Caki2 (cell line): ENCODE measurements at places on chromosomes 5 and 9. TPM values are rescaled to one million over a fixed set of nuclear protein-coding genes. Genes with fewer than 3 reads are reported as not detected.
A peak's percentile ranks its signal among the peaks of the same experiment; 100 is the strongest.

GRCh38 chr9:77505232-77505631, 142.9 kb downstream of the GNA14 start:
- DNase-seq, result no peak

GRCh38 chr5:2175842-2176404, 293.2 kb upstream of the IRX4 start:
- DNase-seq, result no peak

GRCh38 chr5:60185231-60186099, 291.9 kb upstream of the PDE4D start:
- no peak for DNase-seq

DNA sequence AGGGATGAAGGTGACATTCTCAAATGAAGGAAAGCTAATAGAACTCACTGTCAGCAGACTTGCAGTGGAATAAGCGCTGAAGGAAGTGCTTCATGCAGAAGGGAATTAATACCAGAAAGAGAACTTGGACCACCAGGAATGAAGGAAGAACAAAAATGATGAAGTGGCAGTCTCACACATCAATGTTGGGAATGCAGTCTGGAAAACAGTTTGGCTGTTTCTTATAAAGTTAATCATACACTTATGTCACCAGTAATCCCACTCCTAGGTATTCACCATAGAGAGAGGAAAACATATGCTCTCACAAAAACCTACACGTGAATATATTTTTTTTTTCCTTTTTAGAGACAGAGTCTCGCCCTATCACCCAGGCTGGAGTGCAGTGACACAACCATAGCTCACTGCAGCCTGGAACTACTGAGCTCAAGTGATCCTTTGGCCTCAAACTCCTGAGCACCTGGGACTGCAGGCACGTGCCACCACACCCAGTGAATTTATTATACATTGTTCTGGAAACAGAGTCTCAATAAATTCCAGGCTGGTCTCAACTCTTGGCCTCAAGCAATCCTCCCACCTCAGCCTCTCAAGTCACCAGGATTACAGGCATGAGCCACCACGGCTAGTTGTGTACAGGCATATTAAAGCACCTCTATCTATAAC, 81.2 kb downstream of the ROR2 start:
- no peak for DNase-seq

- DNase-seq, result no peak
Measured at GRCh38 chr9:90803860-90804593, 2.4 kb downstream of the SYK start.

DNA sequence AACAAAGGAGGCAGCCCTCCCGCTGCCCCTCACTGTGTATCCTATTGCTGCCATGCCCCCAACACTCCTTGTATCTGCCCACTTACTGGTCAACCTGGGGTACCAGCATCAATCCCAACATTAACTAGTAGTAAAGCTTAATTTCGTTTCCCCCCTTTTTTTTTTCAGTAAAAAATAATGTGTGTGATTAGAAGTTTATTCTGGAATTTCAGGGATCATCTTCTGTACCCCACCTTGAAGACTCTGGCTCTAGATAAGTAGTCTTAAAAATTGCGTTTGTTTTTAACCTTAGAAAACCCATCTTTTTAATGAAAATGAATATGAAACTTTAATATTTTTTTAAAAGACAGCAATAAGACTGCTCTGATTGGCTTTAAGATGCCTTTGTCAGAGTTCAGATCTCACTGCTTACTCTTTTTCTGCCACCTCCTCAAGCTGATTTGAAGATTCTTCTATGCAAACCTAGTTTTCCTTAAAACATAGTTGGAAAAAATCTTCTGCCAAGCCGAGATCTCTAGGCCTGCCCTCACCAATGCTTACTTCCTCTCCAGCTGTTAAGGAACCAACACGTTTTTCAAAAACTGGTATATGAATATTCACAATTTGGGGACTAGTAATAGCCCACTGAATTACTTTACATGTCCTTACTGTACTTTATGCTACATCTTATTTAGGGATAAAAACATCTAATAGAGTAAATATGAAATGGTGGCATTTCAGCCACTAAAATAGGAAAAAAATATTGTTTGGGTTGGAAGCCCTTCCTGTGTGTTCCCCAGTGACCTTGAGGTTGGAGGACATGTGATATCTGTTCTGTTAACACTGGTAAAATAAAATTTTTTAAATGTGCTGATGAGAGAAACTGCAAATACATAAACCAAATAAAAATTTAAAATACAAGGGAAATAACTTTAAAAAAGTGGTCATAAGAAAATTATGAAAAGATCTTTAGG, 4.0 kb upstream of the RHOBTB3 start:
- no peak for DNase-seq

DNA sequence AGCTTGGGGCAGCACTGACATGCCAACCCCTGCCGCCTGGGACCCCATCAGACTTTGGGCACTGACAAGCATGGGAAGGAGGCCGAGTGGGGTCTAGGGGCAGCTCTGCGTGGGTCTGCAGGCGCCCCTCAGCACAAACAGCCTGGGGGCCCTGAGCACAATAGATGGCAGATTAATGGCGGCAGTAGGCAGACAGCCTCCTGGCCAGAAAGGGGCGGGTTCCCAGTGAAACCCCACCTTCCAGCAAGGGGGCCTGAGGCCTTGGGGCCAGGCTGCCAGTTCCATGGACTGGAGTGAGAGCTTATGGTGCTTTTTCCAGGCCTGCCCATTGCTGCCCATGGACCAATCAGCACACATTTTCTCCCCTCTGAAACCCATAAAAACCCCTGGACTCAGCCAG, 2031.2 kb downstream of the EFNA5 start:
- DNase-seq, result no peak

DNA sequence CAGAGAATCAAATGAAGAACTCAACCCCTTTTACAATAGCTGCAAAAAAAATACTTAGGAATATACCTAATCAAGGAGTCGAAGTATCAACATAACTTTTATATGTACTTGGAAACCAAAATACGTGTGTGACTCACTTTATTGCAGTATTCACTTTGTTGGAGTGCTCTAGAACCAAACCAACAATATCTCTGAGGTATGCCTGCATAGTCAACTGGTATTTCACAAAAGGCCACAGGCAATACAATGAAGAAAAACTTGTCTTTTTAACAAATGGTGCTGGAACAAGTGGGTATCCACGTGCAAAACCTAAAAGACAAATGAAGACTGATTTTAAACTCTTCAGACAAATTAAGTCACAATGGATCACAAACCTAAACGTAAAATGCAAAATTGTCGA, 385.7 kb downstream of the TLE1 start:
- no peak for DNase-seq

GRCh38 chr5:126268697-126269315, 154.4 kb upstream of the GRAMD2B start:
- DNase-seq, result no peak

GRCh38 chr5:149517461-149518122, 33.6 kb downstream of the CSNK1A1 start:
- DNase-seq, result no peak

- DNase-seq, result peak; percentile 50
Measured at GRCh38 chr5:1111727-1112289, at the start of gene SLC12A7. SLC12A7 (minus strand) TSS chr5:1112063; CDS start chr5:1111991, 72 bp downstream.

DNA sequence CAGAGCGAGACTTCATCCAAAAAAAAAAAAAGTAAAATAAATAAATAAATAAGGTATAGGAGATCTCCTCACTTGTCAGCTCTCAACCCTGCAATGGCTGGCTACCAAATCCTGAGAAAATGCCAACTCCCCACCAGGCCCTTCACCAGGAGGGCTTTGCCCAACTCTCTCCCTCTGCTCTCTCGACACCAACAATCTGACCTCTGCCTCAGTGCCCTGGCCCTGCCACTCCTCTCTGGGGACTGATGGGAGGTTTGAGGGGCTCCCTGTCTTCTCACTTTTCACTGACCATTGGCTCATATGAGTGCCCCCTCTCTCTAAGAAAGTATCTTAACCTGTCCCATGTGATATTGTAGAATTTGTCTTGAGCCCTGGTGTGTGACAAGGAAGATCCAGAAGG, 52.6 kb upstream of the SH3PXD2B start:
- DNase-seq, result no peak

DNA sequence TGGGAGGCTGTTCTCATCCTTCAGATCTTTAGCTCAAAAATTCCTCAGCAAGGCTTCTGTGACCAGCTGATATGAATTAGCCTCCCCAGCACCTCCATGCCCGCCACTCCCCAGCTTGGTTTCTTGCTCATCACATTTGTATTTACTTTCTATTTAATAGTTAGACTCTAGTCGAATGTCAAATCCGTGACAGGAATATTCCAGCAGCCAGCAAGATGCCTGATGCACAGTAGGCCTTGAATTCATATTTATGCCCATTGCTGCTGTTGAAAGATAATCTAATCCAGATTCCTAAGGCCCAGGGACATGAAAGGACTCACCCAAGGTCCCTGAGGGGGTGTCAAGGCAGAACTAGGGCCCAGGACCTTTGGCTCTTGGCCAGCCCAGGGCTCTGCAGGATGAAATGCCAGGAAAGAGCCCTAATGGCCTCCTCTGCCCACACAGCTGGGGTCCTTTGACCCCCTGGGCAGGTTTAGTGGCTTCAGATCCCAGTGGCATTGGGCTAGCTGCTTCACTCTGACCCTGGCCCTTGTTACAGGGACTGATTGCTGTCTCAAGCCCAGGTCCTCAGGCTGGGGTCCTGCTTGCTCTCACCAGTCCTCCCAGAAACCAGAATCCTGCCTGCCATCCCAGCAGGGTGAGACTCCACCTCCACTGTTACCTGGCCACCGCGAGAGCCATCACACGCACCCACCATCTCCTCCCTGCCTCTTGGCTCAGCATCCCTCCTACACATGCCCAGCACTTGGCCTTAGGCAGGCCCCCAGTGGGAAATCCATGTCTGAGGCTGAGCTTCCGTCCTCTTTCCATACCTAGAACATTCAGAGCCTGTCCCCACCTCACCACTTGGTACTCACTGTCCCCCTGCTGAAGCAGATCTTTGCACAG, 7.3 kb downstream of the CSF1R start:
- DNase-seq, result no peak

DNA sequence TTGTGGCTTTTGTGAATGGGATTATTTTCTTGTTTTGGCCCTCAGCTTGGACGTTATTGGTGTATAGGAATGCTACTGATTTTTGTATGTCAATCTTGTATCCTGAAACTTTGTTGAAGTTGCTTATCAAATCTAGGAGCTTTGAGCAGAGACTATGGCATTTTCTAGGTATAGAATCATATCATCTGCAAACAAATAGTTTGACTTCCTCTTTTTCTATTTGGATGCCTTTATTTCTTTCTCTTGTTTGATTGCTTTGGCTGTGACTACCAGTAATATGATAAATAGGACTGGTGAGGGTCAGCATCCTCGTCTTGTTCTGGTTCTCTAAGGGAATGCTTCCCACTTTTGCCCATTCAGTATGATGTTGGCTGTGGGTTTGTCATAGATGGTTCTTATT, 24.7 kb downstream of the ITGA2 start:
- no peak for DNase-seq

GRCh38 chr5:178670351-178670885, 43.6 kb upstream of the CLK4 start:
- DNase-seq, result no peak

DNA sequence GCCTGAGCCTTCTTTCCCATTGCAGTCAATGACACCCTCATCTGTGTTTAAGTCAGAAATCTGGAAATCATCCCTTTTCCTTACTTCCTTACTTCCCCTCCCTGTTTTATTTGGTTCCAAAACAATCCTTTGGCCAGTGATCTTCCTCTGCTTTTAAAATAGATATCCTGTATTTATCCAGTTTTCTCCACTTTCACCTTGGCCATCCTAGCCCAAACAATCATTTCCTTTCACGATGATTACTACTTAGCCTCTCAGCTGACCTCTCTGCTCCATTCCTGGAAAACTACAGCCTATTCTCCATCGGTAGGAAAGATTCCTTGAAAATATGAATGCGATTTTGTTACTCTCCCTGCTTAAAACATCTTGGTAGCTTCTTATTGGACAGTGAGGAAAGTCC, 565.4 kb downstream of the TLR4 start:
- DNase-seq, result no peak

ROR2 gene
- 8.3 and 8.4 TPM in 2 replicates for total RNA-seq

SPATA31C1 gene
- not detected in 2 replicates for total RNA-seq

LOX gene
- 49.6 and 60.5 TPM in 2 replicates for total RNA-seq

NOL8 gene
- 3.3 and 10.9 TPM in 2 replicates for total RNA-seq

FIBCD1 gene
- 25.8 and 33.0 TPM in 2 replicates for total RNA-seq

CTSV gene
- 0.27 and 3.0 TPM in 2 replicates for total RNA-seq

OCLN gene
- 1.3 TPM in 1 of 2 replicates, not detected in the other for total RNA-seq

PCDHGA12 gene
- not detected in 2 replicates for total RNA-seq

OR1J1 gene
- not detected in 2 replicates for total RNA-seq

PCA3 gene
- total RNA-seq, result not detected in 2 replicates

ADAMTSL1 gene
- not detected in 2 replicates for total RNA-seq
